NCI-H510A (cell line): ENCODE measurements at places on chromosomes 1 and 21.

DNA sequence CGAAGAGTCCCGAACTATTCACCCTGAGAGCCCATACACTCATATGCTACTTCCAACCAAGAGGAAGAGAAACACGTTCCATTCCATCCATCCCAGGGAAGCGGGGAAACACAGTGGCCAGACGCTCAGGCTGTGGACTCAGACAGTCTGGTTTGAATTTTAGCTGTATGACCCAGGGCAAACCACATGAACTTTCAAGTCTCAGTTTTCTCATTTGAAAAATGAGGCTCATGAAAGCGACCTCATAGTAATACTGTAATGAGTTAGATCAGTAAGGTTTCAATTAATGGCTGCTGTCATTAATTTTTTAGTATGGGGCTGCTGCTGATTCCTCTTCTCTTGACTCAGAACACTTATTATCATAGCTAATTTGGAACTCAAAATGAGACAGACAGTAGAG lies 1.5 kb downstream of the FCRL4 start:
- DNase-seq, result no peak

- no peak for DNase-seq
Measured at GRCh38 chr1:15429701-15430149, 8.5 kb upstream of the CTRC start.

- no peak for DNase-seq
Measured at GRCh38 chr1:232837087-232837486, 31.9 kb downstream of the MAP10 start.

- DNase-seq, result no peak
Measured at GRCh38 chr21:15301014-15301413, 236.2 kb upstream of the NRIP1 start.

DNA sequence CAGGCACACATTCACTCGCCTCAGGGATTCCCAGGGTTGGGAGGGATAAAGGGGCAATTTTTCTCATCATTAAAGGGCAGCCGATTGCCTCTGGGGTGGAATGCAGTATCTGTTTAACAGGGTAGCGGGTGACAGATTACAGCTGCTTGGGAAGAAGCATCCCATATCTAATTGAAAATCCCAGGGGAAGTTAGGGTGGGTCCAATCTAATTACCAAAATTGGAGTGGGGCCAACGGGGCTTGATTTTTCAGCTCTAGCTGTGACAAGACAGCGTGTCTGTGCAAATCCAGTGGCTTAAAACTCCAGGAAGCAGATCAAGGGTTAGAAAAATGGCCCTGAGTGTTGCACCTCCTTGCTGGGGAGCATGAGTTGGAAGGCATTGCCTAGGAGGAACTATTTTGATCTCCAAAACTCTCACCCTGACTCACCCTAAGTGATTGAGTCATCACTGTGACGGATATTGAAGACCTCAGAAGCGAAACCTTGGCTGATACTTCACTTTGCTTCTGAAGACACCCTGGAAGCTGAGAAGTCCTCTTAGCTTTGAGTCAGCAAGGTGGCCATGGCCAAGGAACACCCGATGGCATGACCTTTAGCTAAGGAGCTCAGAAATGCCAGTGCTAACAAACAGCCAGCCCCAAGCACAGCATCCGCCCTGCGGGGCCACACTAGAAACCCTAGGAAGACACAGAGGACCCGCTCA lies 46.0 kb downstream of the GRHL3 start:
- DNase-seq, result no peak

GRCh38 chr1:162384116-162384515 lies 2.6 kb downstream of the C1orf226 start:
- no peak for DNase-seq

DNA sequence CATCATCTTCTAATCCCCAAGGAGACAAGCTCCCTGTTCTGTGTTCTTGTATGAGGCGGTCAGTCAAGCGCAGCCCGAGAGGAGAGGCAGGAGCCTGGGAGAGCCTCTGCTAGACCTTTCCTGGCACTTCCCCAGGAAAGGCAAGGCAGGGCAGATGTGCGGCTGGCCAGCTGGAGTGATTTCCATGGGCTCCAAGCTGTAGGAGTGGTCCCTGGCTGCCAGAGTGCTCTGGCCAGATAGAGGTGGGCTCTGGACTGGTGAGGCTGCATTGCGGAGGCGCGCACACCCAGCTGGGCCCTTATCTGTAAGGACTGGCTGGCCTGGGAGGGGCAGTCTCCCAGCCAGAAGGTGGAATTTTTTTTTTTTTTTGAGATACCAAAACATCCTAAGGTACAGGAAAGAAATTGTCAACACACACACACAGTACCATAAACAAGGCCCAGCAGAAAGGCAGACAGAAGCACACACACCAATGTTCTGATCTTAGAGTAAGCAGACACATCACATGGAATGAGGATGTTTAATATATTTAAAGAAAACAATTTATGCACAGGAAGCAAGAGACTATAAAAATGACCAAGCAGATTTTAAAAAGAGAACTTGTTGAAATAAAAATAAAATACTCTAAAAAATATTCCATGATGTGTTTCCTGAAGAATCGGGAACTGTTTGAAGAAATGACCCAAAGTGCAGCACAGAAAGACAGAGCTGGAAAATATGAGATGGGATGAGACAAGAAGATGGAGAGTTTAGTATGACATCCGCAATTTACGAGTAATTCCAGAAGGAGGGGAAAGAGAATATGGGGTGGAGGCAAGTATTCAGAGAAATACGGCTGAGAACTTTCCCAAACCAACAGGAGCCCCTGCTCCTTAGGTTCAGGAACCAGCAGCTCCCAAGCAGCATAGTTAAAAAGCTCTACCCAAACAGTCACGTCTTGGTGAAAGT lies 13.4 kb downstream of the IBA57 start:
- DNase-seq, result no peak

DNA sequence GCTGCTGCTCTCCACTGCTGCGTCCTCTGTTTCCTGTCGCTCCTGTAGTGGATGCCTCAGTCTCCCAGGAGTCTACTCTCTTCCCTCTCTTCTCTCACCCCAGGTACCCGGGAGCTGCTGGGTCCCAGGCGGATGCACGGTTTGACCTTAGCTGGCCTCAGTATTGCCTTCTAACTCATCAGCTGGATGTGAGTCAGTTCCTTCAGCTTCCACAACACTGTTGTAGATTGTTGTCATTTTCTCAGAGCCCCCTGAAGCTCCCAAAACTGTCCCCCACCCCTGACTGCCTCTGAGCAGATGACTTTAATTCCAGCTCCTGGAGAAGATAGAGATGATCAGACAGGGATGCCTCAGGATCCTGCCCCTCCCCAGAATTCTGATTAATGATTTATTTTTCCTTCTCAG lies 7.2 kb downstream of the CNIH3 start:
- no peak for DNase-seq
